ENCODE measurements at places on chromosomes 5 and 9. TPM values are rescaled to one million over a fixed set of nuclear protein-coding genes. Genes with fewer than 3 reads are reported as not detected.

Gene ENC1
- total RNA-seq: 43.7 TPM

Gene CENPK
- 4.7 TPM for total RNA-seq

Gene ZBED3
- total RNA-seq: 0.52 TPM

Gene CAMK4
- 1.8 TPM for total RNA-seq

Gene PPP3R2
- total RNA-seq: not detected

Gene KIF24
- 1.2 TPM for total RNA-seq

Gene IL9
- not detected for total RNA-seq

Gene IL5
- not detected for total RNA-seq

Gene PCDHGA8
- total RNA-seq: 4.0 TPM

Gene CDX1
- 0.91 TPM for total RNA-seq

Gene NME5
- 2.7 TPM for total RNA-seq

Gene LMX1B
- total RNA-seq: under 0.01 TPM

Gene SCGB3A2
- not detected for total RNA-seq

Gene ABLIM3
- total RNA-seq: 37.7 TPM

Gene ORM2
- not detected for total RNA-seq

Gene TYRP1
- 2.5 TPM for total RNA-seq

Gene PCDHGC4
- 4.2 TPM for total RNA-seq

Gene PCDHB3
- total RNA-seq: 0.79 TPM

Gene C9orf40
- total RNA-seq: 2.9 TPM

Gene DOCK8
- 0.26 TPM for total RNA-seq

Gene POU4F3
- 0.10 TPM for total RNA-seq

Gene CARD9
- 3.1 TPM for total RNA-seq

Gene COL5A1
- 659 TPM for total RNA-seq

Gene CNOT6
- total RNA-seq: 19.7 TPM

Gene SLC28A3
- 0.46 TPM for total RNA-seq

Gene NTNG2
- total RNA-seq: 3.8 TPM

Gene SLC6A7
- not detected for total RNA-seq

Gene CCL19
- total RNA-seq: not detected

Gene ZNG1C
- total RNA-seq: 19.3 TPM

Gene GHR
- total RNA-seq: 6.2 TPM

Gene SLC34A1
- total RNA-seq: not detected

Gene TMC1
- total RNA-seq: 0.59 TPM

Gene TSLP
- total RNA-seq: 3.2 TPM

Gene MAMDC4
- 6.5 TPM for total RNA-seq

Gene TUSC1
- 9.4 TPM for total RNA-seq

Gene GABRP
- total RNA-seq: not detected

Gene PKD2L2
- not detected for total RNA-seq

Gene CAMLG
- total RNA-seq: 34.7 TPM

Gene TGFBI
- total RNA-seq: 2,858 TPM

Gene ADCY2
- not detected for total RNA-seq

Gene NFIL3
- 29.3 TPM for total RNA-seq

Gene PCDHA9
- 0.07 TPM for total RNA-seq

Gene IRX2
- 0.69 TPM for total RNA-seq

Gene IRX1
- 0.86 TPM for total RNA-seq

Gene SV2C
- not detected for total RNA-seq

Gene ASPN
- total RNA-seq: 9.6 TPM

Gene NFX1
- 30.3 TPM for total RNA-seq

Gene CCIN
- 3.6 TPM for total RNA-seq

Gene SPATA31C1
- total RNA-seq: not detected

Gene SPINK9
- total RNA-seq: not detected

Gene SLC25A48
- not detected for total RNA-seq

Gene FYB1
- 0.03 TPM for total RNA-seq

Gene ATP6V1G1
- total RNA-seq: 83.3 TPM

Gene ATP10B
- total RNA-seq: 0.03 TPM

Gene IL3
- not detected for total RNA-seq
